NCI-H82 (cell line): ENCODE measurements at places on chromosomes 5 and 9.
A peak's percentile ranks its signal among the peaks of the same experiment; 100 is the strongest.

DNA sequence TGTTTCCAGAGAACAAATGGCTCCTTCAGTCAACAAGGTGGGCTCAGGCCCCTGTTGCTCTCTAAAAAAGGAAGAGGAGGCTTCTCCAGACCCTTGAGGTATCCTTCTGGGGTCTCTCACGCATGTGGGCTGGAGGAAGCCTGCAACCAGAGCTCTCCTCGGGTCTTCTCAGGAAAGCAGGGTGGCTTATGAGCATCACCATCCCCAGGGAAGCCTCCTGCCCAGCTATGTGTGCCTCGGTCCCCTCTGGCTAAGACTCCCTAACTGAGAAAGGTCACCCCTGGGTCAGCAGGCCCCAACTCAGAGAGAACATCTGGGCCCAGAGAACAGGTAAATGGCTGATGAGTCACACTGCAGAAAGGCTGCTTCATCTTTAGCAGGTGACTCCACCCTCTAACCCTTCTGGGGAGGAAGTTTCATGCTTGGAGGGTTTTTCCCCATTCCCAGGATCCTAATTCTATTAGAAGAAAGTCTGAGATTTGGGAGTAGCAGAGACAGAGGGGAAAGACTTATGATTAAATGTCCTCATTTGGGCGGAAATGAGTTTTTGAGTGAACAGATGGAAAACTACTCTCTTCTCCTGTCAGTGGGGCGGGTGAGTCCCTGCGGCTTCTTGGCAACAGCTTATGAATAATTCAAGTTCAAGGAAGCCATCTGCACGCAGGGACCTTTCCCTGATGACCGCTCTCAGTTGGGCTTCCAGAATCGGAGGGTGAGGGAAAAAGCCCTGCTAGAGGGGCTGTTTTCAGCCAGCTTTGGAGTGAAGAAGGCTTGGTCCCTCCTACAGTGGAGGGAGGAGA lies 41.9 kb downstream of the TGFBI start:
- no peak for DNase-seq

GRCh38 chr5:148998174-148998797 lies 64.6 kb downstream of the SH3TC2 start:
- DNase-seq, result peak; percentile 70

DNA sequence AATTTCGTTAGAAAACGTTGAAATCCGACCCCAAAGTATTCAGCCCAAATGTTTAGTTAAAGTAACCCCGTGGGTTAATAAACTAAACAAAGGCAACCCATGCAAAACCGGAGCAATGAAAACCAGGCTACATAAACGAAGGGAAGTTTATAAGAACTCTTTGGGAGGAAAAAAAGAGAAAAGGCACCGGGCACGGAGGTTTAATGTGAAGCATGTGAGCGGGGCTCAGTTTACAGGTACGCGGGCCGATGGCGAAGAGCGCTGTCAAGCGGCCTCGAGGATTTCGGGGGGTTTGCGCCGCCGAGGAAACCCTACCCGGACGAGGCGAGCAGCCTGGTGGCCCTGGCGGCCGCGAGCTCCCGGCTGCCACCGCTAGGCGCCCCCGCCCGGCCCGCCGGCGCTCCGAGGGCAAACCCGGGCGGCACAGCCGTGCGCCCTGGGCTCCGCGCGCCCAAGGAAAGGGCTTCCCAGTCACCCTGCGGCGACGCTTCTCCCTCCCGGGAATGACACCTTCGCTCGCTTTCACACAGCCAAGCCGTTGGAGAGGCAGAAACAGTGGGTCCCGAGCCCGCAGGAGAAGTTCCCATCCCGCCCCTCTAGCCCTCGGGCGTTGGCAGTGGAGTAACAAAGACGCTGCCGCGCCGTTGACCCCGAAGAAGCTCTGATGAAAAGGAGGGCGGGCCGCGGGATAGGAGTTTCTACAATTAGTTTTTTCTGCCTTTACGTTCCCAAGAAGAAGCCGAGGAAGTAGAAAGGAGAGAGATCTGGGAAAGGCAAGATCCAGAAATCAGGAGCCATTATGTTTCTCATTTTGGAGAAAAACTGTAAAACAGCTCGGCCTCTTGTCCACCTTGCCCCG lies 126.0 kb downstream of the TMEM174 start:
- DNase-seq, result peak; percentile 9

- no peak for DNase-seq
Measured at GRCh38 chr9:128006332-128006996, 25.7 kb upstream of the EEIG1 start.
